ENCODE measurements at places on chromosomes 5 and 9.

DNA sequence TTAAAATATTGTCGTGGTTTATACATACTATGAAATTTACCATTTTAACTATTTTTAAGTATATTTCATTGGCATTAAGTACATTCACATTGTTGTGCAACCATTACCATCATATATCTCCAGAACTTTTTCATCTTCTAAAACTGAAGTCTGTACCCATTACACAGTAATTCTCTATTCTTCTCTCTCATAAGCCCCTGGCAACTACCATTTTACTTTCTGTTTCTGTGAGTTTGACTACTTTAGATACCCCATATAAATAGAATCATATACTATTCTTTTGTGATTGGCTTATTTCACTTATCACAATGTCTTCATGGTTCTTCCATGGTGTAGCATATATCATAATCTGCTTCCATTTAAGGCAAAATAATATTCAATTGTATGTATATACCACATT is 30.3 kb downstream of the NDUFS4 start:
- DNase-seq: no peak

DNA sequence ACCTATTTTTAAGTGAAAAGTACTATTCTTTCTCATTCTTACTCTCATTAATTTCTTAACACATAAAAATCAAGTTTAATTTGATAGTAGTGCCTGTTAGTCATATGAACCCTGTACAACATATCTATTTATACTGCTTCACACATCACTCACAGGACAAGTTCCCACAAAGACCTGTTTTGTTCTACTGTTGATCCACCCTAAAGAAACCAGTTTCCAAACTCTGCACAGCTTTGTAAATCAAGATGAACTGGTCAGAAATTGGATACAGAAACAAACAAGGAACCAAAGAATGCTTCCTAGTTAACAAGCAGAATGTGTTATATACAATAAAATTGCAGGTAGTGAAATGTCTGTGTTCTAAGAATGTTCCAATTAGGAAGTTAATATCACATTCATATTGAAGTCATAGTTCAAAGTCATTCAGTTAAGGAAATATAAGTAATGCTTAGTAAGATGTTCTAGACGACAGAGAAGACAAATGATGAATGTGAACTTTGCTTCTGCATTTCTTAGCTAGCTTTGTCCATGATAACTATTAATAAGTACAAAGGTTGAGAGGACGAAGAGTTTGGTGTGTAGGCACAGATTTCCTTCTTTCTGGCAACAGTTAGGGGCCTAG is 33.4 kb downstream of the C9orf85 start:
- DNase-seq: no peak

DNA sequence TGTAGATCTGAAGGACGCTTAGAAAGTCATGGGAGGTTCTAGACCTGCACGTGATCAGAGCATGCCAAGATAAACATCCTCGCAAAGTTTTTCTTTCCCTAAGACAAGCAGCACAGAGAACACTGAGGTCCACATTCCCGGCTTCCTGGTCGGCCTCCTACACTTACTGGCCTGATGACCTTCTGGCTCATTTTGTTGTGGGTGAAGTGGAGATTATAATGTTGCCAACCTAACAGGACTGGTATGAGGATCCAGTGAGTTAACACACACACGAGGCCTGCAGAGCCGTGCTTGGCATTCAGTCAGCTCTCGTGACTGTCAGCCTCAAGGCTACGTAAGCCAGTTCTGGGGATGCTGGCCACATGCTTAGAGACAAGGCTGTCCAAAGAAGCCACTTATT is 186.0 kb downstream of the TENT4A start:
- no peak for DNase-seq

- no peak for DNase-seq
These were observed 146.8 kb downstream of the SMC2 start for GRCh38 chr9:104240890-104241289.

DNA sequence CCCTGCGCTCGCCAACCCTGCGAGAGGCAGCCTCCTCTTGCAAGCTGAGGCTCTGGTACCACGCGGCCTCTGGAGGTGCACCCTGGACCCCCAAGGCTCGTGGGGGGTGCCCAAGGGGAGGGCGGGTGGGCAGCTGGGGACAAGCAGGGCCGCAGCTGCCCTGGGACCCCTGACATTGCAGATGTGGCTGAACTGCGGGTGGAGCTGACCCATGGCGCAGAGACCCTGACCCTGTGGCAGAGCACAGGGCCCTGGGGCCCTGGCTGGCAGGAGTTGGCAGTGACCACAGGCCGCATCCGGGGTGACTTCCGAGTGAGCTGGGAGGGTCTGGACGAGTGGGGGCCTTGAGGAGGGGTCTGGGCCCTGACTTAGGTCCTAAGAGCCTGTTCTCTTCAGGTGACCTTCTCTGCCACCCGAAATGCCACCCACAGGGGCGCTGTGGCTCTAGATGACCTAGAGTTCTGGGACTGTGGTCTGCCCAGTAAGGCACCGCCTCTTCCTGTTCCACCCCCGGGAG is 1.5 kb downstream of the MAMDC4 start:
- DNase-seq: no peak

DNA sequence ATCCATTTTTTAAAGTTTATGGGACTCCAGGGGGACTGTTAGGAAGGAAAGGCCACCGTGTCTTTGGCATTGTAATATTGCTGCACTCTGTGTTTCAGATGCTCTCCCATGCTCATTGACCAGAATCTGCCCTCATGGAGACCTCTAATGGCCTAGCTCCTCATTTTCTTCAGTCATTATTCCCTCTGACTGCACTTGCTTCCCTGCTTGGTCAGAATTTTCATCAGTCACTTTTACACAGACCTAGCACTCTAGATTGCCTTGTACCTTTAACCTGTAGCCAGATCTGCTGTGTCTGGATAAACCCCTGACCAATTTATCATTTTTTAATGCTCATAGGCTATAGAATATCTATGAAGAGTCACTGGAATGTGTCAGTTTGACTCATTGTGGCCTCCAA is 155.5 kb upstream of the NUDT12 start:
- no peak for DNase-seq

- DNase-seq: no peak
These were observed 13.9 kb upstream of the FEM1C start for GRCh38 chr5:115558388-115558956.

DNA sequence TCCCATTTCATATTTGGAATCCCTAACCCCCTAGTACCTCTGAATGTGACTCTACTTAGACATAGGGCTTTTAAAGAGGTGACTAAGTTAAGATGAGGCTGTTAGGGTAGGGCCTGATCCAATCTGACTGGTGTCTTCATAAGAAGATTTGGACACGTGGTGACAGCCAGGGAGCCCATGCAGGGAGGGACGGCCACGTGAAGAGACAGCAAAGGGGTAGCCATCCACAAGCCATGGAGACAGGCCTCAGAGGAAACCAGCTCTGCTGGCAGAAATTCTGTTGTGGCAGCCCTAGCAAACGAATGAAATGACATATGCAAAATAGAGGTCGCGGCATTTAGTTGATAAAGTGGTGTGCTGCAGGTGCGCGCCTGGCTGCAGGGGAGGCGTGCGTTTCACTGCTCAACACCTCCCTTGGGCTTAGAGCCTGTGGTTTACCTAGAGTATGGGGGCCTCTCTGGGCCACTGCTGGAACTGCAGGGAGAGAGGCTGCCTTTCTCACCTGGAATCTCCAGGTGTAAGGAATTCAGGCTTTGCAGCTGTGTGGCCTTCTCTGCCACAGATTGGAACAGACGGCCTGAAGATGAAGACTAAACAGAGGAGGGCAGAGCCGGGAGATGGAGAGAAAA is 7.1 kb upstream of the AFAP1L1 start:
- DNase-seq: peak; percentile 52

GRCh38 chr5:163504079-163504931 is 1.1 kb upstream of the MAT2B start:
- no peak for DNase-seq

DNA sequence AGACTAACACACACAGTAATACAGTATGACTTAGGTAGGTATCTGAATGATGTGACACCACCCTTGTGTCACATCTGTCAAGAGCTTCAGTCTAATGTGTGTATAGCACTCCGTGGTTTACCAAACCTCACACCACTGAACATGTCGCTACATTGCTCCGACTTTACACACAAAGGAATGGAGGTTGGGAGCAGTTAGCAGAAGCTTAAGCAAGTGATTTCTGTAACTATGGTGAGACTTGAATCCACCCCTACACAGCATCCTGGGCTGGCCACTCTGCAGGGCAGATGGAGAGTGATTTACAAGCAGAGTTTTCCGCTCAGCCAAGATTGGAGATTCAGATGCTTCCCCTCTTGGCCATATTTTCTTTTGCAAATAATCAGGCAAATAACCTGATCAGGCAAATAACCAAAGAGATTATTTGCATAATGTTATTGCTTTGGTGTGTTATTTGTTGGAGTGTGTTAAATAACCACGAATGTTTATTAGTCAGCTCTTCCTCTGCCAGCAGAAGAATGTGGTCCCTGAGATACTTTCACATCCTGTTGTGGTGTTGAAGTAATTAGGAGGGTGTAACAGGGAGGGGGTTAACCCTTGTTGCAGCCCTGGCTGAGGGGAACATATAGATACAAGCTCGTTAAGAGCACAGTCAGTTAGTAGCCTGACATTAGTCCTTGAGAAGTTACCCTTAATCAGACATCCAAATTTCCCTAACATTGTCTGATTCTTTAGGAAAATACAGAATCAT is 92.8 kb downstream of the SNX18 start:
- no peak for DNase-seq

All from ecto neural progenitor cell (in vitro differentiated cells).